NCI-H510A (cell line): ENCODE measurements at places on chromosomes 12 and 14.

GRCh38 chr14:74346341-74346740 lies 1.9 kb upstream of the VRTN start:
- no peak for DNase-seq

DNA sequence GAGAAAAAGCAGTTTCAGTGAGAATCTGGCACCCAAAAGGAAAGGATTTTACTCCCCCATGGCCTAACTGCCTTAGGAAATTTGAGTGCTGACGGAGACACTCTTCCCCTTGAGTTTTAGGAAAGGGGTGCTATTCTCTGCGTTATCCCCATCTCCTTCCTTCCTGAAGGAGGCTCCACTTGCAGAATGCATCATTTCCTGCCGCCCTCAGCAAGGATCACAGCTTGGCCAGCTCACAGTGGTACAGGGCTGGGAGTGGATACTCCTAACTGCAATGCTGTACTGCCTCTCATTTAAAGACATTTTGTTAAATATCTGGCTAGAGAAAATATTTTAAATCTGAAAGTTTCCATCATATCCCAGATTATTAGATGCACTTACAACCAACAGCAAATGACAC lies 33.0 kb downstream of the RDH12 start:
- no peak for DNase-seq

DNA sequence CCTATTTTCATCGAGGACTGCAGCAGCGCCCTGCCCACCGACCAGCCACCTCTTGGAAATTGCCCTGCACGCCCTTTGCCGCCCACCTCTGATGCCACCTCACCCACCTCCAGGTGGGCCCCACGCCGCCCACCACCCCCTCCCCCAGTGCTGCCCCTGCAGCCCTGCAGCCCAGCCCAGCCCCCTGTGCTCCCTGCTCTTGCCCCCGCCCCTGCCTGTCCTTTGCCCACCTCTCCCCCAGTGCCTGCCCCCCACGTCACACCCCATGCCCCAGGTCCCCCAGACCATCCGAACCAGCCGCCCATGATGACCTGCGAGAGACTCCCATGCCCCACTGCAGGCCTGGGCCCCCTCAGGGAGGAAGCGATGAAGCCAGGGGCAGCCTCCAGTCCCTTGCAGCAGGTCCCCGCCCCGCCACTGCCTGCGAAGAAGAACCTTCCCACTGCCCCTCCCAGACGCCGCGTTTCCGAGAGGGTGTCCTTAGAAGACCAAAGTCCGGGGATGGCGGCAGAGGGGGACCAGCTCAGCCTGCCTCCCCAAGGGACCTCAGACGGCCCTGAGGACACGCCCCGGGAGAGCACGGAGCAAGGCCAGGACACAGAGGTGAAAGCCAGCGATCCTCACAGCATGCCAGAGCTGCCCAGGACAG lies 96.5 kb downstream of the LGMN start:
- no peak for DNase-seq

GRCh38 chr14:58460772-58461171 lies 33.3 kb downstream of the KIAA0586 start:
- no peak for DNase-seq

GRCh38 chr14:31159682-31160296 lies 47.8 kb downstream of the HECTD1 start:
- DNase-seq: no peak

DNA sequence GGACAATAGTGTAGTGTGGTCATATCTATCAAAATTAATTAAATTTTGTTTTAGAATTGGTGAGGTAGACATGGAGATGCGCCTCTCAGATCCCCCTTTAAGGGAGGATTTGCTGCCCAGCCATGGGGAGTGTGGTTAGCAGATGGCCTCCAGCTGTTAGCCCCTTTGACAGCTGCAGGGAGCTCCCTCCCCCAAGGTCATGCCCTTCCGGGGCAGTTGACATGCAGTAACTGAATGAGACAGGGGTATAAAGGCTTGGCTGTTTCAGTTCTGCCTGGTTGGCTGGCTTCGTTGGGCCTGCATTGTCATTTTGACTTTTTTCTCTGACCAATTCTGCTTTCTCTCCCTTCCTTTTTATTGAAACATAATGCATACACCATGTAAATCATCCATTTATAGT lies 291.5 kb upstream of the SRRM4 start:
- DNase-seq: no peak

GRCh38 chr12:7042842-7043241 lies 17.7 kb upstream of the C1S start:
- DNase-seq: no peak

- no peak for DNase-seq
These were observed 336.0 kb downstream of the CEP128 start for GRCh38 chr14:80605536-80605935.

GRCh38 chr14:54047645-54048308 lies 91.2 kb upstream of the BMP4 start:
- no peak for DNase-seq

DNA sequence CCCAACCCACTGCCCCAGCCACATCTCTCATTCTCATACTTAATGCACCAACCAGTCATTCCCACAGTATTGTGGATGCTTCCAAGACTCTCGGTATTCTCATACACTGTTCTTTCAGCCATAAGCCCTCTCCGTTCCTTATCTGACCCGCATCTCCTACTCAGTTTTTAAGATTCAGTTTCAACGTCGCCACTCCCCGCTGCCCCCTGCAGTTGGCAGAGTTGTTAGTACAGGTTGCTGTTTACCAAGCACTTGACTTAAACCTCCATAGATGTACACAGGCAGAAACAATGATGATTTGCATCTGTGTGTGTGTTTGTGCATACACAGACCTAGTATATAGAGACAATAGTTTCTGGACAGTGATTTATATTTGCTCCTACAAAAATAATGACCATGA lies 40.2 kb downstream of the PAH start:
- DNase-seq: peak; percentile 4

- no peak for DNase-seq
These were observed 10.9 kb downstream of the RNF212B start for GRCh38 chr14:23248601-23249000.

DNA sequence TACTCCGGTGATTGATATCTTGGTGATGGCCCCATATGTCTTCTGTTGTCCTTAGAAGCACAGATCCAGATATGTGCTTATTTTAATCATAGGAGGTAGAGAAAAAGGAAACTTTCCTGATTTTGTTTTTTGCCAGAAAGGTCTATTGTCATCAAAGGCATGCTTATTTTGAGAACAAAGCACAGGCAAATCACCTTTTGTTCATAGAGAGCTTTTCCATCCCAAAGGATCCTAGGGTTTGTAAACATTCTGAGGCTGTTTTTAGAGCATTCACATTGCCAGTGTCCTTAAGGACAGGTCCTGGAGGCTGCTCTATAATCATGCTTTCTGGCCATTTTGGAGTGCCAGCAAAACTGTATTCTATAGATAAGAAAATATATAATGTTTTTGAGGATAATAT lies 148.5 kb upstream of the SEL1L start:
- no peak for DNase-seq

DNA sequence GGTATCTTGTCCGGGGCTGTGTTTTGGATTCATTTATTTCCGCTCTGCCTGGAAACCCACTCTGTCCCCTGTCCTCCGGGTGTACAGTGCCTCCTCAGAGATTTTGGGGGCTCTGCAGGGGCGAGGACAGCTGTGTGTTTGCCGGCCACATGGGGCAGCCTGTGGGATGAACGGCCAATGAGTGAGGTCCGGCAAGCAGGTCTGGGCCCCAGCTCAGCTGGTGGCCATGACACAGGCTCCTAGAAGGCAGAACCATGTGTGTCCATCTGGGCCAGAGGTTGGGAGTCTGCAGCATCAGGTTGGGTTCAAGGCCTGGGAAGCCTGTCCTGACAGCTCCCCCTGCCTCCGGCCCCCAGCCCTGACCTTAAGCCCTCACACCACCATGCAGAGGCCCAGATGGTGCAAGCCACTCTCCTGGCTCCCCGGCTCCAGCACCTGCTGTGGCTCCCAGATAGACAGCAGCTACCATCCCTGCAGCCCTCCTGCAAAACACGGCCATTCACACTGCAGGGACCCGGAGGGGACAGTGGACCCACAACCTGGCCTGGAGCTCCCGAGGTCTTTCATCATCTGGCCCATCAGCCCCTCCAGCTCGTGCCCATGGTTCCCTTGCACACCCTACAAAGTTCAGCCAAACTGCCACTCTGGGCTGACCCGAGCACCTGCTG lies 220.1 kb upstream of the C14orf180 start:
- DNase-seq: no peak

DNA sequence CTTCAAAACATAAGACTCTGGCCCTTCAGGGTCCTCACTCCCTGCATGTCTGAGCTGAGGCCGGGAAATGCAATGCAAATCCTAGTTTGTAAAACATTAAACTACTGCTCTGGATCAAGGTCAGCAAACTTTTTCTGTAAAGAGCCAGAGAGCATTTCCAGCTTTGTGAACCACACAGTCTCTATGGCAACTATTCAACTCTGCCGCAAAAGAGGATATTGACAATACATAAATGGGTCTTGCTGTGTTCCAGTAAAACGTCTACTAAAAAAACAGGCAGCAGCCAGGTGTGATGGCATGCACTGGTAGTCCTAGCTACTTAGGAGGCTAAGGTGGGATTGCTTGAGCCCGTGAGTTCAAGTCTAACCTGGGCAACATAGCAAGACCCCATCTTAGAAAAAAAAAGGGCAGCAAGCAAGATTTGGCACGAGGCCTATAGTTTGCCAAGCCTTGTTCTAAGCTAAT lies 22.3 kb downstream of the DDX24 start:
- no peak for DNase-seq

DNA sequence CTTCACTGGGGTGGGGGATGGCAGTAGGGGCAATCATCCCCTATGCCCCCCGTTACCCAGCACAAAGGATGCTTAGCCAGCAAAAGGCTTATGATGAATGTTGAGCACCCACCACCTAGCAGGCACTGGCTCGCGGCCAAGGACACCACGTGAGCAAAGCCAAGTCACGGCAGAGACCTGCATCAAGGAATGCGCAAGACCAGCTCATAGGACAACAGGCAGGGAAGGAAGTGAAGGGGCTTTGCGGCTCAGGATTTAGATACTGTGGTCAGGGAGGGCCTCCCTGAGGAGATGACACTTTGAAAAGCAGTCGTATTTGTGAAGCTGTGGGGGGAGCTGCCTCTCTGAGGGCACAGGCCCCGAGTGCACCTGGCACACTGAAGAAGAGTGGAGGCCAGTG lies 32.8 kb downstream of the SH2B3 start:
- peak; percentile 25 for DNase-seq

GRCh38 chr12:2749580-2749979 lies 45.2 kb upstream of the FKBP4 start:
- DNase-seq: no peak

DNA sequence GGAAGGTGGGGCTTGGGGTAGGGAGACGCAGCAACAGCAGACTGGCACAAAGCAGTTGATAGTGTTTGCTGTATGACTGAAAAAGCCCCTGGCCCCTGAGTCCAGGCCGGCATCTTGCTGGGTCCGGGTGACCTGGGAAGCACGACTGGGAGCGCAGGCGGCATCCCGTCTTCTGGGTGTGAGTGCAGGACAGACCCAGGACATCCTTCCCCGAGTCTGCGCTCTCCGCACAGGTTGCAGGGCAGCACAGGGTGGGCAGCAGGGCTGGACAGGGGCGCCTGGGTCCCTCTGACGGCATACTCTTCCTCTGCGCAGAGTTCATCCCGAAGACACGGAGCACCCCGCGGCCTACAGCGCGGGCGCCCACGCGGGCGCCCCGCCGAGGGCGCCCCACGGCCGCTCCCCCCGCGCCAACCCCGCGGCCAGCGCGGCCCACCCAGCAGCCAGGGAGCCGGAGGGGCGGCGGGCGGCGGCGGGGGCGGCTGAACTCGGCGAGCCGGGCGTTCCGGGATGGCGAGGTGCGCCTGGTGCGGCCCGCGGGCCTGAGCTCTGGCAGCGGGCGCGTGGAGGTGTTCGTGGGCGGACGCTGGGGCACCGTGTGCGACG lies 9.2 kb upstream of the CYP46A1 start:
- DNase-seq: no peak

DNA sequence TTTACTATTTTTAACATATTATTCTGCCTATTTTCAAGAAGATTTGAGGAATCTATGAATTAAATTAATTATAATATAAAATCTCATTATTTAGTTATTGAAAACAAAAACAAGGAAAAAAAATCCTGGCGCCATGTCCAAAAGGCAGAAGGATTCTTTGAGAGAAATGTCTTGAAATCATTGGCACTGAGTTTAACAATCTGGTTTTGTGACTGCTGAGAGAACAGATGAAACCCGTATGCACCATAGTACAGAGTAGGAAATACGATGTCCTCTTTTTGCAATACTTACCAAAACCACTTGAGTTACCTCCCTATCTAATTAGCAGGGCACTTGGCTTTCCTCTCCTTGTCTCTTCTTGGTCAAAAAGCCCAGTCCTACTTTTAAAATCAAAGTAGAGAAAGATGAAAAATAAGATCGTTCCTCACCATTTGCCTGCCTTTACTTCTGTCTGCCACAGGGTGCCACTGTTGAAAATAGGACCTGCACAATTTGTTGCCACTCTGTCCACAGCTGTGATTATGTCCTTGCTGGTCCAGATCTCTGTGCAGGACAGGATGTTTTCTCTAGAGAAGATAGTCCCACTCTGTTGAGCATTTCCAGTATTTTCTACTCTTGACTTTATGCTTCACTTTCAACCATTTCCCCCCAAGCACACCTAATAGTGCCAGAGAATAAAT lies 179.7 kb downstream of the PDZRN4 start:
- no peak for DNase-seq

DNA sequence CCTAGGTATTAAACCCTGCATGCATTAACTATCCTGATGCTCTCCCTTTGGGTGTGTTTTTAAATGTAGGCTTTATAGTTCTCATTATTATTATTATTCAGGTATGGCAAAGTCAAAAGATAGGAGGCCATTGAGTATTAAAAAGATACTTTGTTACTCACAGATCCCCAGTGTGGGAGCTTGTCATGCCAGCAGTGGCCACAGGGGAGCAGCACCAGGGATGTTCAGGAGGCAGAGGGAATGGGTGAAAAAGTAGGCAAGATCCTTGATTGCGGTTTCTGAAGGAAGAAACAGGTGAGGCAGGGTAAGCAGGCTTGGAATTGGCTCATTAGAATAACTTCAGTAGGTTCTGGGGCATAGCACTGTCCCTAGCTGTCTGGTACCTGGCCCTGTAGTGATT lies 382.2 kb downstream of the MED13L start:
- DNase-seq: no peak

- DNase-seq: no peak
These were observed 11.4 kb upstream of the RNF34 start for GRCh38 chr12:121388421-121388981.
